ENCODE measurements at places on chromosomes 3 and 15.

- DNase-seq: no peak
Observed at GRCh38 chr3:149969110-149969939, 1.4 kb downstream of the PFN2 start.

GRCh38 chr15:95025924-95026728 lies 794.8 kb downstream of the MCTP2 start:
- no peak for DNase-seq

GRCh38 chr3:188590557-188590956 lies 436.6 kb downstream of the LPP start:
- no peak for DNase-seq

DNA sequence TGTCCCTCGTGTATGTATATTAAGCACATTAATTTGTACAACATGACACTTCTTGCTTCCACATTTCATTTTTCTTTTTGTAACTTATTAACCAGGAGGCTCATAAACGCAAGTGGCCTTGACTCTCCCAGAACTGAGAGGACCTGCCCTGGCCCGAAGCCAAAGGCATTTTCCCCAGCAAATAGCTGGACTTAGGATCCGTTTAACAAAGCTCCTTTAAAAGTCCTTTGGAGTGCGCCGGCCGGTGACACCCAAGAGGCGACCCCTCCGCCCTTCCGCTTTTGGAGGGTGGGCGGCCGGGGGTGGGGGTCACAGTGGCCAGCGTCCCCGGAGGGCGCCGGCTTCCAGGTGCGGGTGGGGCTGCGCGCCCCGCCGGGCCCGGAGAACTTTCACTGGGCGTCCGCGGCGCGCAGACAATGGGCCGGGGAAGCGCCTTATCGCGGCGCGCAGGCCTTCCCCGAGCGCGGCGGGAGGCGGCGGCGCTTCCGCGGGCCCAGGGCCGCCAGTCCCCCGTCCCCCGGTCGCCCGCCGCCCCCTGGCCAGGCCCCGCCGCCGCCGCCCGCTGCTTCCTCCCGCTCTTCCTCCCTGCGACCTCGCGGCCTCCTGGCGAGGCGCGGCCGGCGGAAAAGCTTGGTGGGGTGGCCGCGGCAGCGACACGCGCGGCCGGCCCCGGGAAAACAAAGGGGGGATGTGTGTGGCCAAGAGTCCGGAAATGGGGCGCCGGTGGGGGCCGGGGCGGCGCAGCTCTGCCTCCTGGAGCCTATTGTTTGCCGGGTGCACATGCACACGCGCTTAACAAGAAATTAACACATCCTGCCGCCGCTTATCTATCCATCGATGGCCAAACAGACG lies 613.4 kb downstream of the MCTP2 start:
- no peak for DNase-seq

GRCh38 chr15:78131295-78132061 lies at the start of gene CIB2:
TSS of gene CIB2 (minus strand) at chr15:78131445. CDS start at chr15:78131215, 230 bp downstream.
- peak; percentile 61 for DNase-seq

DNA sequence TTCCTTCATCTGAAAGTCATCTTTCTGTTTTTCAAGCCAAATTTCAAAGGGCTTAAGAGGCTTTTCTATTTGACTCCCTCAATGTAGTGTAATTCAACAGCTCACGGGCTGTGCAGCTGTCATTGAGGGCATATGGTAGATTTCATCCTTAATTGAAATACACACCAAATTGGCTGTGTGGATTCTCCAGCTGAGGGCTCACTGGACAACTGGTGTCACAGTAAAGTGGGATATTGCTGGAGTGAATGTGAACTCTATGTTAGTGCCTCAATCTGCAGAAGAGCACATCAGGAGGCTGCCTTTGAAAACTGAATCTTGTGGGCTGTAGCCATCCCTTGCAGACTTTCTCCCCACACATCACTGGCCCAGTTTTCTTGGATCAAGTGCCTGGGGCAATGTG lies 120.1 kb downstream of the GALK2 start:
- DNase-seq: no peak

- DNase-seq: peak; percentile 63
Observed at GRCh38 chr3:51686512-51687215, 15.6 kb downstream of the TEX264 start.

- no peak for DNase-seq
Observed at GRCh38 chr15:35427091-35427490, 118.9 kb downstream of the DPH6 start.

GRCh38 chr3:188253800-188254452 lies 100.0 kb downstream of the LPP start:
- no peak for DNase-seq

GRCh38 chr3:59082106-59082505 lies 32.3 kb upstream of the CFAP20DC start:
- peak; percentile 38 for DNase-seq

GRCh38 chr3:140712301-140712700 lies 34.4 kb downstream of the TRIM42 start:
- DNase-seq: no peak

GRCh38 chr3:157922614-157923013 lies 183.6 kb downstream of the SHOX2 start:
- DNase-seq: no peak

DNA sequence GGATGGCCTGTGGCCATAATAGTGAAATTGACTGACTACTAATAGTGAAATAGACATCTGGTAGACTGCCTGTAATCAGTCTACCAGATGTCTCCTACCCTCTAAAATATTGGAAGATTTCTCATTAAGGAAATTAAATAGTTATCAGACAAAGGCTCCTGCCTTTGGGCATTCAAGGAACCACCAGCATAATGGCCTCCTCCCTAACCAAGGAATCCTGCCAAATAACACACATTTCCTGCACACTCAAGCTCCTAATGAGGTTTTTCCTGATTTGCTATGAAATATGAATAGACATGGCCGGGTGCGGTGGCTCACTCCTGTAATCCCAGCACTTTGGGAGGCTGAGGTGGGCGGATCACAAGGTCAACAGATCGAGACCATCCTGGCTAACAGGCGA lies 14.6 kb downstream of the NUSAP1 start:
- DNase-seq: no peak

DNA sequence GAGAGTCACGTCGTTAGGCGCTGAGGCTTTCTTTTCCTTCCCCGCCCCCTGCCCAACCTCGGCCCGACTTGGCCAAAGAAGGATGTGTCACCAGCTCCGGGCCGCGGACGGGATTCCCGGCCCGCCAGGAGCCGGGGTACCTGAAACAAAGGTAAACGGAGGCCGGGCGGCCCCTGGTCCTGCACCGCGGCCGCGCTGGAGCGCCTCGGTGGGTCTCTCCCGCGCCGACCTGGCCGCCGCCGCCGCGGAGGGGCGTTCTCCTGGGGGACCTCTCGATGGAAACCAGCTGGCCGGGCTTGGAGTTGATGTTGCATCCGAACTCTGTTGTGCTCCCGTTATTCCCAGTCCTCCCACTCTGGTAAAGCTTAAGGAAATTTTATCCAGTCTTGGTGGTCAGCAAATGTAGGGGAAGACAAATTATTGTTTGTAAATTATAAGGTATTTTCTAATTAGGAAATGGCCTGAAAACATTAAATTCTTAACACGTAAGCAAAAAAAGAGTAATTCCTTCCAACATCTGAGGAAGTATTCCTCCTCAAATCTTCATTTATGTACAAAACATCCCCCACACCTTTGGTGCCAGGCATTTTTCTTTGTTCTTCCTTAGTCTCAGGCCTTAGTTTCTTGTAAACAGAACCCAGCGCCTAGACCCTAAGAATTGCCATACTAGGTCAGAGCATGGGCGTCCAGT lies 888 bp downstream of the PPP2R3A start:
- DNase-seq: no peak

DNA sequence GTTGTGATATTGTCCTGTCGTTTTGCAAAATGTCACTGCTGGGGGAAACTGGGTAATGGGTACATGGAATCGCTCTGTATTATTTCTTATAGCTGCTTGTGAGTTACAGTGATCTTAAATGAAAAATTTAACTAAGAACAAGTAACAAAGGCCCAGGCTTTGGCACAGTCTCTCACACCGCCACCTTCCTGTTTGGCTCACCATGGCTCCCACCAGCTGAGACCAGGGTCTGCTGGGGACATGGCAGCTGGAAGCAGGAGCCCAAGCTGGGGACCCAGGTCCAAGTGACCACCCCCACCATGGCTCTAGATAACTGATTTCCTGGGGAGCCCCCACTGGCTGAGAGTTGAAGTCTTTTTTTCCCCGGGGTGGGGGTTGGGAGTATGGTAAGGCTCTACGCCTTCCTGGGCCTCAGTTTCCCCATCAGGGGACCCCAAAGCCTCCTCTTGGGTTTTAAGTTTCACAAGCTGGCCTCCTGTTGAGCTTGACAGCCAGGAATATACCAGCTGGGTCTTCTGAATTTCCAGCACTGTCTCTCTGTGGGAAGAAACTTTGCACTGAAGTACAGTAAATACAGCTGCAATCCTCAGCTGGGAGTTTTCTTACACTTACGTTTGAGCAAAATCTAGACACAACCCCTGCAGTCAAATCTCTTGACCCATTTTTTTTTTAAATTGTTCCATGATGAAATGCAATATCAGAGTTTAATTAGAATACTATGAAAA lies 26.1 kb downstream of the ABTB1 start:
- no peak for DNase-seq

DNA sequence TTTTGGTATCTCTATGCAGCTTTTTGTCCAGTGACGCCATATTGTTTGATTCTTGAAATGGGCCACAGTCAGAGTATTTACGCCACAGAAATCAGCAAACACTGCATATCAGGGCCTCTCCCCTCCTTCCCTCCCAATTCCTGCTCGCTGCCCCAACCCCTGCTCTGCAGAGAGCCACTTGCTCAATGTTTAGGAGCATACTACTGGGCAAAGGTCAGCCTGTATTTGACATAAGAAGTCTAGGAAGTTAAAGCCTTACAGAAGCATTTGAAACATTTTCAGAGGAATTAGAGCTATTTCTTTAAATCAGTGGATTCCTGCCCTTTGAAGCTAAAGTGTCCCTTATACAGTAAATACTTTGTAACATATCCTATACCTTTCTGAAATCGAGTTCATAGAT lies 17.4 kb upstream of the RARB start:
- no peak for DNase-seq

DNA sequence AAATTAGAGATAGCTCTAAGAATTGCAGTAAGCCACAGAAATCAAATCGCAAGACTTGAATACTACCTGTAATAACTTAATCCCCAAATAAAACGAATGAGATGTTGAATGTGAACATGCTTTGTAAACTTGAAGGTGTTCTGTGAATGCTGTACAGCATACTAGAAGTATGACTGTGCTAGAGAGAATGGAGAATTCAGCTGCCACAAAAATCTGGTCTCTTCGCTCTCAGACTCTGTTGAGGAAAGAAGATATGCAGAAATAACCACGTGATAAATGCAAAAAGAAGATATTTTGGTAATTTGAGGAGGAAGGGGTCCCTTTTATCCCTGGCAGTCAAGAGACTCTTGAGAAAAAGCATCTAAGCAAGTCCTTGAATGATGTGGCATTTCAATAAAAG lies 37.3 kb downstream of the ZBTB38 start:
- DNase-seq: no peak

DNA sequence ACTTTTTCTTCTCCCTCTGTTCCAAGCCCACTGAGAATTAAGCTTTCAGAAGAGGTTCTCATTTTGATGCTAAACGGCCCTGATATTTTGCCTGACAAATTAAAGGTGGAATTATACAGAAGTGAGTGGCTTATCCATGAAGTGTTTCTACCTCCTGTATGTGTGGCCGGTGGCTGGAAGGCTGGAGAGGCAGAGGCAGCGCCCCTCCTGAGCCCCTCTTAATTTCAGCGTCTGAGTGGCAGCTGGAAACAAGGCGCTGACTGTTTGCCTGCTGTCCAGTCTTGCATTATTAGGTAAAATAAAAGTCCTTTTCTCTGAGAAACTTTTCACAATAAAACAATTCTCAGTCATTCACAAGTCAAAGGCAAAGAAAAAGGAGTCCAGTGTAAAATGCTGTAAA lies 685.7 kb downstream of the MCTP2 start:
- no peak for DNase-seq

- DNase-seq: peak; percentile 34
Observed at GRCh38 chr3:143970773-143971358, 757 bp upstream of the DIPK2A start.

DNA sequence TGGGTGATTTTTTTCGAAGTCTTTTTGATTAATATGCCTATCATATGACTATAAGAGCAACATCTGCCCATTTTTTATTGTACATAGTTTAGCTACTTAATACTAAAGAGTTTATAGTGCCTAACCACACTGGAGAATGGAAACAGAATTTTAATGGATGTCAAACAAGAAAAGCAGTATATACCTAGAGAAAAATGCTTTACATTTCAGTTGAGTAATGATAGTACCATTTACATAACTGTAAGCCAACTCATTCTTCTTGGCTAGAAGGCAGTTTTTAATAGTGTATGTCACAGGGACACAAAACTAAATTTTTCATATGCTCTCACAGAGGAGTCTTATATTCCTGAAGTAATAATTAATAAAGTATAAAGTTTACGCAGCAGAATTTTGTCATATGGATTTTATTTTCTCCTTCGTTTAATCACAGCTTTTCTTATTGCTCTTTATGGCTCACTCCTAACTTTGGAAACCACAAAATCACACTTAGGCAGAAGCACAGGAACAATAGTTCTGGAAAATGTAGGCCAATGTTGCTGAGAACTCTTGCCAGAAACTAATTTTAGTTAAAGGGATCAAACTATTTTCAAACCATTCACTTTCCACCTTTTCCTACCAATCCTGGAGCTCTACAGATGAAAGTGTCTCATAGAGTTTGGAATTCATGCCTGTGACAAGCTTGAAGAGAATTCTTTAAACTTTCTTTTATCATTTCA lies 243.6 kb downstream of the ZIC1 start:
- no peak for DNase-seq

- no peak for DNase-seq
Observed at GRCh38 chr3:61608072-61608471, 46.7 kb downstream of the PTPRG start.

DNA sequence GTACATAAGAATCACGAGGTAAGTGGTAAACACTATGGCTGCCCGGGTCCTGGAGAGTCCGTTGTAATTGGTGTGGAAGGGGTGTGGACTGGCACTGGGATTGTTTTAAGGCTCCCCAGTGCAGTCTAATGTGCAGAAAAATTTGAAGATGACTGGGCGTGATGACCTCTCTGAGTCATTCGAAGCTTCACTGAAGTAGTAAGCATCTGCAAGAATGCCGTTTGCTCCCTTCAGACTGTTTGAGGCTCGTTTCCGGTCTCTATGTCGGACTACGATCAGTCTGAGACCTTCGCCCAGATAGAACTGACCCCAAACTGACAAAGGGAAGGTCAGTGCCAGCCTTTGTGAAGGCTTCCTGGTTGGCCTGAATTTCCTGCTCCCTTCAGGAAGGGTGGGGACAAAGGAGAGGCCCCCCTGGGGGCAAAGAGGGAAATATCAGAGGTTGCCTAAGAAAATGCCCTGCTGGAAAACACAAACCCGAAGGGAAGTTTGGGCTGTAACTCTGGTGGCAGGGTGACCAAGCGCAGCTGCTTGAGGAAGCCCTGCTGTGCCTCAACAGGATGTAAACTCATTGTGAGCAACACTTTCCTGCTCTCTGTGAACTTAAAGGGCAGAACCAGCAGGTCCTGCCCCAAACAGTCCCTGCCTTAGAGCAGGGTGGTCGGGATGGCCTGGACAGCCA lies 34.6 kb downstream of the BTD start:
- DNase-seq: peak; percentile 65

- no peak for DNase-seq
Observed at GRCh38 chr15:92951800-92952457, 51.8 kb downstream of the CHD2 start.

Measured in inflammatory macrophage treated with lipopolysaccharide for 4 hours (primary cell).